Ovary (tissue), 10 donors: ENCODE measurements at places on chromosomes 11 and 22. TPM values are rescaled to one million over a fixed set of nuclear protein-coding genes. Genes with fewer than 3 reads are reported as not detected.

Gene RASL10A
- 0.22 TPM for total RNA-seq

Gene MS4A12
- total RNA-seq: not detected

Gene C22orf42
- not detected for total RNA-seq

- no peak overlapping the region for H3K4me3 ChIP-seq
- no peak overlapping the region for H3K27ac ChIP-seq
- H3K27me3 ChIP-seq: no peaks in the 10 kb centered on the region
- no peak for DNase-seq
- H3K4me1 ChIP-seq: peaks cover 9% of the 10 kb centered on the region
- H3K36me3 ChIP-seq: no peaks in the 10 kb centered on the region
Observed at GRCh38 chr11:34203377-34203871, 98.0 kb downstream of the NAT10 start.

DNA sequence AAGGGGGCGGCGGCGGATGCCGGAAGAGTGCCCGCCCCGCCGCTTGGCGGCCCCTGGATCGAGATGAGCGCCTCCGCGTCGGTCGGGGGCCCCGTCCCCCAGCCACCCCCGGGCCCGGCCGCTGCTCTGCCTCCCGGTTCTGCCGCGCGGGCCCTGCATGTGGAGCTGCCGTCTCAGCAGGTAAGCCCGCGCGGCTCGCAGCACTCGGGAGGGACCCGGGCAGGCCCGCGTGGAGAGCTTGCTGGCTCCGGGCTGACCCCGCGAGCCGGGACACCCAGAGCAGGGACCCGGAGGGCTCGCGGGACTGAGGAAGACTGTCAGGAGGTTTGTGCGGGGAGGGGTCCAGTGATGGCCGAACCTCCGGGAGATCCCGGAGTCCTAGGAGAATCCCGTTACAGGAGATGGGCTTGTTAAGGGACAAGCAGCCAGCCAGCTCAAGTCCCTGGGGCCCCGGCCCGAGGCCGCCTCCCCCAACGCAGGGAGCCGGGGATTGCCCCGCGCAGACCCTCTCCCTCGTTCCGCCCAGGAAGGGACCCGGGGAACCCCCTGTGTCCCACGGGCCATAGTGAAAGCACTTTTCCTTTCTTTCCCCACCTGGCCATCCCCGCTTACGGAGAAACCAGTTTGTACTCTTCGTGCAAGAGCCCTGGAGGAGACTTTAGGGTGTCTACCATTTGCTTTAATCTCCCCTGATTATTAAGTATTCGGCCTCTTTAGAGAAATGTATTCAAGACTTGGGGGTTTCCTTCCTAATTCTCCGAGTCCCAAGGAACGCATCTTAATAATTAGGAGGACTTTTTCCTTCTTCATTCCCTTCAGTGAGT, 547 bp downstream of the UVRAG start:
- DNase-seq: no peak
- no peaks in the 10 kb centered on the region for H3K36me3 ChIP-seq
- H3K27ac ChIP-seq: peak overlapping the region; percentile 77
- H3K27me3 ChIP-seq: no peaks in the 10 kb centered on the region
- peaks cover 16% of the 10 kb centered on the region for H3K4me1 ChIP-seq

GRCh38 chr22:35313311-35314121, 13.8 kb downstream of the TOM1 start:
- no peaks in the 10 kb centered on the region for H3K27me3 ChIP-seq
- no peak for DNase-seq
- H3K27ac ChIP-seq: no peak overlapping the region
- H3K4me3 ChIP-seq: no peak overlapping the region
- H3K36me3 ChIP-seq: no peaks in the 10 kb centered on the region
- peaks cover 10% of the 10 kb centered on the region for H3K4me1 ChIP-seq

DNA sequence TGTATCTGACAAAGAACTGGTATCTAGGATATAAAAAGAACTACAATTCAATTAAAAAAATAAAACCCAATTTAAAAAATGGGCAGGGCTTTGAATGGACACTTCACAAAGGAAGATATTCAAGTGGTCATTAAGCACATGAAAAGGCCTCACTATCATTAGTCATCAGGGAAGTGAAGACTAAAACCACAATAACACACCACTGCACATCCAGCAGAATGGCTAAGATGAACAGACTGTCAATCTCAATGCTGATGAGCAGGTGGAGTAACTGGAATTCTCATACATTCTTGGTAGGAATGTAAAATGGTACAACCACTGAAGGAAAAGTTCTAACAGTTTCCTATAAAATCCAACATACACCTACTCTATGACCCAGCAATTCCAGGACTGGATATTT, 8.9 kb downstream of the HPS4 start:
- no peaks in the 10 kb centered on the region for H3K4me1 ChIP-seq
- DNase-seq: no peak
- no peaks in the 10 kb centered on the region for H3K27me3 ChIP-seq
- H3K4me3 ChIP-seq: no peak overlapping the region

DNA sequence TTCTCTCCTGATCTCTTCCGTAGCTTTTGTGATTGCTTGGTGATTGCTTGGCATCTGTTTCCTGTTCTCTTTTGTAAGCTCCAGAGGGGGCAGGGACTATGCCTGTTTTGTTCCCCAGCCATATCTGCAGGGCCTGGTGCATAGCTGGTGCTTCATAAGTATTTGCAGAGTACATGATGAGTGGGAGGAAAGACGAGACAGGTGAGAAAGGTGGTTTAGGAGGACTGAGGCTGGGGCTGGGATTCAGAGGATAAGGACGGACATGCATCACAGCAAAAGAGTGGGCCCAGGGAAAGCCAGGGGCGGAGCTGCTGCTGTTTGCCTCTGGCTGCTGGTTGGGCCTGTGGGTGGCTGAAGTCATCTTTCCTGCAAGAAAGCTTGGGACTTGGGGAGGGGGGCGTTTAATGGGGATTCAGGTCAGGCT, 62.4 kb downstream of the DSCAML1 start:
- no peaks in the 10 kb centered on the region for H3K36me3 ChIP-seq
- no peaks in the 10 kb centered on the region for H3K4me1 ChIP-seq
- DNase-seq: no peak
- no peaks in the 10 kb centered on the region for H3K27me3 ChIP-seq
- H3K4me3 ChIP-seq: no peak overlapping the region
